ENCODE measurements at places on chromosomes 16 and 17. TPM values are rescaled to one million over a fixed set of nuclear protein-coding genes. Genes with fewer than 3 reads are reported as not detected.

RNF112 gene
- total RNA-seq, result 2.3 TPM

PRAC2 gene
- total RNA-seq, result 135 TPM

NFATC3 gene
- total RNA-seq, result 84.1 TPM

DNA sequence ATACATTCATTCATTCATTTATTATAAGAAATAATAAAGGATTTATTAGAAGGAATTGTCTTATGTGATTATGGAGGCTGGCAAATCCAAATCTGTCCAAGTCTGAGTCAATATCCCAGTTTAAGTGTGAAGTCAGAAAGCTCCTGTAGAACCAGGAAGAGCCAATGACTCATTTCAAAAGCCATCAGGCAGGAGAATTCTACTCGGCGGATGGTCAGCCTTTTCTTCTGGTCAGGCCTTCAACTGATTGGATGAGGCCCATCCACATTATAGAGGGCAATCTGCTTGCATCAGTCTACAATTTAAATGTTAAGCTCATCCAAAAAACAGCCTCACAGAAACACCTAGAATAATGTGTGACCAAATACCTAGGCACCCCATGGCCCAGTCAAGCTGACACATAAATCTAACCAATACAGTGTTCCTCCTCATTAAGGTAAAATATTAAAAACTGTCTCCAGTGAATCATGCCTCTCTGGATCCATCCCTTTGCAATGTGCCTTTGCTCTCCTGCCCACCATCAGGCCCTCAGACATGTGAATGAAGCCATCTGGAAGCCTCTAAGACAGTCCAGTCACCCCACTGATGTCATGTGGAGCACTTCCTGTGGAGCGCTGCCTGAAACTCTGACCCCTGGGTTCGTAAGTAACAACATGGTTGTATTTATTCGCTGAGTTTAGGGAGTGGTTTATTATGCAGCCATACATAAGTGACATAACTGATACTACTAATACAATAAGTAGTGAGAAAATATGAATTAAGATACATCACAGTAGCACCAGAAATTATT, 69.2 kb upstream of the WSB1 start:
- DNase-seq, result no peak

DNA sequence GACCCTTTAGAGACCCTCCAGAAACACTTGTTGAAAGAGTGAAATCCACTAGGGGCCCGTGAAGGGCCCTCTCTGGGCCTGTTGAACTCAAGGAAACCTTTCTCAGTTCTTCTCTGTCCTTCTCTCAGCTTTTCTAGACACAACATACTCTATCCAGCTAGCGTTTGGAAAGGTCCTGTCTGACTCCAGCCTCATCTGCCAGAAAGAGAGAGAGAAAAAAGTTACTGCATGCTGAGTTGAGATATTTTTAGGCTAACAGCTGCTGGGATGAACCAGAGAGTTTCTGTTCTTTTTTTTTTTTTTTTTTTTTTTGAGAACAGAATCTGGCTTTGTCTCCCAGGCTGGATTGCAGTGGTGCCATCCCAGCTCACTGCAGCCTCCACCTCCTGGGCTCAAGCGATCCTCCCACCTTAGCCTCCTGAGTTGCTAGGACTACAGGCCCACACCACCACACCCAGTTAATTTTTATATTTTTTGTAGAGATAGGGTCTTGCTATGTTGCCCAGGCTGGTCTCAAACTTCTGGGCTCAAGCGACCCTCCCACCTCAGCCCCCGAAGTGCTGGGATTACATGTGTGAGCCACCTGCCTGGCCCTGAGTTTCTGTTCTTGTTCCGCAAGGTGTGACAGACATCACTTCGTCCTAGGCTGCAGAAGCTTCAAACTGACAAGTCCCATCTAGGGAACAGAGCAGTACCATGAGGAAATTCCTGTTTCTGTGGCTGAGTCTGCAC, 14.9 kb upstream of the TEX2 start:
- no peak for DNase-seq

Data from prostate gland (tissue), 2 donors.